ENCODE measurements at places on chromosomes 6 and 20.

- no peak for DNase-seq
Observed at GRCh38 chr6:44734886-44735629, 347.6 kb downstream of the CDC5L start.

GRCh38 chr6:35489066-35489465 lies 7.8 kb downstream of the TEAD3 start:
- no peak for DNase-seq

- no peak for DNase-seq
Observed at GRCh38 chr20:57470212-57470522, 54.8 kb downstream of the CTCFL start.

GRCh38 chr6:3175715-3176402 lies 18.5 kb upstream of the TUBB2A start:
- no peak for DNase-seq

GRCh38 chr6:122569230-122569771 lies 40.9 kb upstream of the PKIB start:
- DNase-seq = no peak

DNA sequence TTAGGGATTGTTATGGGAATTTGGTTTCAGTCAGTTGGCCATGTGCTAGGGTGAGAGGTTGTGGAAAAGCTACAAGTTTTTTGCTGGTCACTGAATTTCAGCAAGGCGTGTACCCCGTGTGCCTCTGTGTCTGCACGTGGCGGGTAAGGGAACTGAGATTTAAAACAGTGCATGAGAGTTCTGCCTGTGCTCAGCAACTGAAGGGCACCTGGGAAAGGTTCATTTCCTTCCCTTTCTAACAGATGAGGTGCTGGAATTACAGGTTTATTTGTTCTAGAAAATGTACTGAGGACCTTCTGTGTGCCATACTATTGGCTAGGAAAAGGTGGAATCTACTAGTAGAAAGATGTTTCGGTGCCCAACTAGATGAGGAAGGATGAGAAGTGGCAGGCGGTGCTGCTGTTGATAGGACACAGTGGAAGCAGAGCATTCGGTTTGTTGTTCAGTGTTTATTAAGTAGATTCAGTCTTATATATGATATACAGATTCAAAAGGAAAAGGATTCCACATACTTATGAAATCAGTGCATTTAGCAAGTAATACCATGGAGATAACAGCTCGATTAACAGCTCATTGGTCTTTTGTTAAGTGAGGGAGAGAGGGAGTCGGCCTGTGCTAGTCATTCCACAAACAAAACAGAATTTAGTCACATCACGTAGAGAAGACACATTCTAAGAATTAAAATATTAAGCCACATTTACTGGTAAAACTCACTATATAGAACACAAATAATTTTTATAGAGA lies 84.7 kb downstream of the ASXL1 start:
- no peak for DNase-seq

GRCh38 chr20:48682529-48683363 lies 145.1 kb downstream of the PREX1 start:
- peak; percentile 52 for DNase-seq

- DNase-seq = no peak
Observed at GRCh38 chr6:89260310-89260709, 43.2 kb upstream of the GABRR1 start.

DNA sequence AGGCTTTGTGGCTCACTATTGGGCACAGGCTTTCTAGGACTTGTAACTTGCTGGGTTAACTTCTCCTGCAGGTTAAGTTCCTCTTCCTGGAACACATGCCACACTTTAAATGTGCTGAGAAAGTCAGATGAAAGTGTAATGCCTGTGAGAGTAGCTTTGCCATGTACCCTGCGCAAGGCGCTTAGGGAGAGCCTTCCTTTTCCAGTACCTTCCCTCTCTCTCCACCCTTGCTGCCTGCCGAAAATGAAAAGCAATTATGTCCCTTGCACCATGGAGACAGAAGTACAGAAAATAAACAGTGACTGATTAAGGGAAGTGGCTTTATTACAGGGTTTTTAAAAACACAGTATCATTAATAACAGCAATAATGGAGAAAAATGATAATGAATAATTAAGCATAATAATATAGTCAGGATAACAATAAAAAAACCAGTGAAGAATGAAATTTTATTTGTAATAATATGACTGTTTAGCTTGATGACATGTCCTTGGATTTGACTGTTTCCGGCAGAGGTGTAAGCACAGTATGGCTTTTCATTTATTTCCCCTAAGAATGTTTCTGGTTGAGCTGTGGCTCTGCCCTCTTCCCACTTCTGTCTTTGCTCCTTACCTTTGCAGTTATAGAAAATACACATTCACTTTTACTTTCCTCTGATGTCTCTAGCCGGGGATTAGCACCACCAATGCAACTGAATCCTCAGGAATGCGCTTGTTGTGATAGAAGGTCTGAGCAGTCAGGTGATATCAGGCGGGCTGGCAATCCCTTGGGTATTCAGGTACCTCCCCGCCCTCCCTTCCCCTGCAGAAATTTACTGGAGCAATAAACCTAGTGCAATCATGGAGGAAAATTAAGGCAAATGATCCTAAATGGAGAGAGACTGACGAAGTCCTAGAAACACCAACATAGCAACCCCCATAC lies 472.3 kb upstream of the CITED2 start:
- no peak for DNase-seq

DNA sequence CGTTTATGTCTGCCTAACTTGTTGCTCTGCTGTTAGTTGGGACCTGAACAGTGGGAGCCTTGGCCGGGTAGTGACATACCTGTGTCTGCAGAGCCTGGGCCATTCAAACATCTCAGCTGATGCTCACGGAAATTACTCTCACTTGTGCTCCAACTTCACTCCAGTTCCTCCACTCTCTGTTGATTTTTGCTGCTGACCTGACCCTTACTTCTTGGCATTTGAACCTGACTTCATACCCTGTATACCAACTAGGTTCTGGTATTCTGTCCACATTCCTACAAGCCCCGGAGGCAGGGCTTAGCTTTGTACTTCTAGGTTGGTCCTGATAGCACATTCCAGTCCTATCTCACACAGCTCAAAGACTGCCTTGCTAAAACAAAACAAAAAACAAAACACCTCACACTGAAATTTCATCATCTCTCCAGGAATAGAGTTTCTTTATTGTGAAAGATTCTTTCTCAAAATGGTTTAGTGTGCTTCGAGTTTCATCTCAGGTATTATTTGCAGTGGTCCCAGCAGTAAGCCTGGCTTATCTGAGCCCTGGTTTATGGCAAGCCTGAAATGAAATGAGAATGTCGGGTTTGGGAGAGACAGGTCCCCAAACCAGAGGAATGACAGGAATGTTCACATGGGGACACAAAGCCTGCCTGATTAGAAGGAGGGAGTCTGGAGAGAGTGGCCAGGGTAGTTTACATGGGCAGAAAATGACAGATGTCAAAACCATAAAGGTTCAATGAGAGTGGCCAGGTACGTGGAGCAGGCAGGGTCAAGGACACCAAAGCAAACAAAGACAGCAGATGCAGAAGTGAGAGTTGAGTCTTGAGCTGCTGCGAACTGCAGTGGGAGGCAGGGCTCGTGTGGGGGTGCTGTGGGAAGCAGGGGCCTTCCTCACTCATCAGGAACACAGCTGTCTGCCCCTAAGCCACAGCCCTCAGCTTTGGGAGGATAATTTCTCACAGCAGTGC lies 174.2 kb upstream of the HDAC2 start:
- DNase-seq = no peak

DNA sequence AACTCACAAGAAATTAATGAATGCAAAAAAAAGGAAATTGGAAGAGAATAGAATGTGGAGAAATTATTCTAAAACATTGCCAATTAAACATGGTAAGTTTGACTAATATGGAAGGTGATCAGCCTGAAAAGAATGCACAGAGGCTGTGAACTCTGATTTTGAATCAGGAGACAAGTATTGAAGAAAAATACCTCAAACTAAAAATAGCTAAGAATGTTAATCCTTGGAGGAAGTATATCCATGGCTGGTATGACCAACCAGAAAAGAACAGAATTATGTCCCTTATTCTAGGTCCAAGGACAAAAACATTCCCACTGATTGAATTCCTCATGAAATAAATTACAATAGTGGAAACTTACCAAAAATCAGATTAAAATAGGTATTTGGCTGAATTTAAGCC lies 7.3 kb upstream of the RIMS1 start:
- no peak for DNase-seq

DNA sequence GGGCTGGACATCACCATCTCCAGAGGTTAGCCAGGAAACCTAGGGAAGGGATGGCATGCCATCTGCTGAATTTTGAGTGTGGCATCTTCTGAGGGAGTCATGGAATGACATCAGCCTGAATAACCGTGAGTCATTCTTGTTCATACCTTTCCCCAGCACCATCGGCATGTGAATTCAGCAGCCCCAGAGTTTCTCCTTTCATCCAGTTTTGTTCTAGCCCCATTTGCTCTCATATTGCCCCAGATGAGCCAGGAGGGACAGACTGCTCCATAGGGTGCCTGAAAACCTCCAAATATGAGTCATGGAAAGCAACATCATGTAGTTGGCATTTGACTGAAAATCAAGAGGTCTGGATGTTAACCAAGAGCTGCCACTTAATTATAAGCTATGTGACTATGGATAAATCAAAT lies 219.2 kb upstream of the SGK1 start:
- DNase-seq = no peak

- no peak for DNase-seq
Observed at GRCh38 chr6:5270093-5270680, 8.9 kb downstream of the FARS2 start.

DNA sequence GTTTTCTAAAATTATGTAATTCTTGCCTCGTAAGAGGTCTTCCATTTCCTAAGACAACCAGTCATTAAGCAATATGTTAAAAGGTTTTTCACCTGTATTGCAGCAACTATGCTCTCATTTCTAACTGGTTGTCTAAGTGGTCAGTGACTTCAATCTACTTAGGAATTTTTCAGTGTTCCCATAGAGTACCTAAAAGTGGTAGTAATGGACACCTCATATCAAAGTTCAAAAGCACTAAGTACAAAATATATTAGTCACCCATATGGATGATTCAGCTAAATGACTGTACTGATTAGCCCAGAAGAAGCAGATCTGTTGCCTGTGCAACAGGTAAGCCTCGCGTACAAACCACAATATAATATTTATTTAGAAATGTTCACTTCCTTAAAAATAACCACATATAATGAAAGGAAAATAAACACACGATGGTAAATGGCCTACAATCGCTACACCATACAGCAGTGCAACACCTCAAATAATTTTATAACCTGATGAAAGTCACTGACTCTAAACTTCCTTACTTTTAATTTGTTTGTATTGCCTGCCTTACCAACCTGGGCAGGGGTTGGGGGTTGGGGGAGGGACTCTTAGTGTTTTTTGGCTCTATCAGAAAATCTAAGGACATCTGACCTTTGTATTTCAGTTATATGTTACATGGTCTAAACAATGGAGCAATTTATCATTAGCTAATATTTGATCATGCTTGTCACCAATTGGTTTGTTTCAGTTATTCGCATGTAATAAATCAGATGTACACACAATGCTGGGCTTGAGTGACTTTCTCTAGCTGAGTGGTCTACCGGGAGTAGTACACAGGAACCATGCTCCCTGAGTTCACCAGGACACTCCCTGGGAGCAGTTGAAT lies 105.9 kb downstream of the HIVEP2 start:
- DNase-seq = no peak

GRCh38 chr6:97440590-97441176 lies 157.7 kb upstream of the MMS22L start:
- DNase-seq = no peak

DNA sequence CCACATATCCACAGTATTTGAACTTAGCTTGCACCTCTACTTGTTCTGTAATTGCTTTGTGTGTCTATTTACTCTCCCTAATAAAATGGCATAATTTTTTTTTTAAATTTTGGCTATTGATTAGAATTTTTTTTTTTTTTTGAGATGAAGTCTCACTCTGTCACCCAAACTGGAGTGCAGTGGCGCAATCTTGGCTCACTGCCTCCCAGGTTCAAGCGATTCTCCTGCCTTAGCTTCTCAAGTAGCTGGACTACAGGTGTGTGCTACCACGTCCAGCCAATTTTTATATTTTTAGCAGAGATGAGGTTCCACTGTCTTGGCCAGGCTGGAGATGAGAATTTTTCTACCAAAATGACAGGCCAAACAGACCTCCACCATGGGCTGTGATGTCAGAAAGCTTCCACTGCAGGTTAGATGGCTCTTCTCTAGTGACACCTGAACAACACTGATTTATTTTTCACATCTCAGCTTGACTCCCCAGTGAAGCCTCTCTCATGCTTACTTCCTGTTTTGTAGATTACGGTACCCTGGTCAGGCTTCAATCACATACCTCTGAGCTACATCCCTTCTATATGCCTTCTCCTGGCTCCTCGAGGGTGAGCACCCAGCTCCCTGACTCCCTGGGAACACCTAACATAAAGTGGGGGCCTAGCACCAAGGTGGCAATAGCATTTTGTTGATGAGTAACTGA lies 112.8 kb downstream of the ARHGAP18 start:
- no peak for DNase-seq

GRCh38 chr6:149445095-149445466 lies 39.7 kb downstream of the ZC3H12D start:
- no peak for DNase-seq

DNA sequence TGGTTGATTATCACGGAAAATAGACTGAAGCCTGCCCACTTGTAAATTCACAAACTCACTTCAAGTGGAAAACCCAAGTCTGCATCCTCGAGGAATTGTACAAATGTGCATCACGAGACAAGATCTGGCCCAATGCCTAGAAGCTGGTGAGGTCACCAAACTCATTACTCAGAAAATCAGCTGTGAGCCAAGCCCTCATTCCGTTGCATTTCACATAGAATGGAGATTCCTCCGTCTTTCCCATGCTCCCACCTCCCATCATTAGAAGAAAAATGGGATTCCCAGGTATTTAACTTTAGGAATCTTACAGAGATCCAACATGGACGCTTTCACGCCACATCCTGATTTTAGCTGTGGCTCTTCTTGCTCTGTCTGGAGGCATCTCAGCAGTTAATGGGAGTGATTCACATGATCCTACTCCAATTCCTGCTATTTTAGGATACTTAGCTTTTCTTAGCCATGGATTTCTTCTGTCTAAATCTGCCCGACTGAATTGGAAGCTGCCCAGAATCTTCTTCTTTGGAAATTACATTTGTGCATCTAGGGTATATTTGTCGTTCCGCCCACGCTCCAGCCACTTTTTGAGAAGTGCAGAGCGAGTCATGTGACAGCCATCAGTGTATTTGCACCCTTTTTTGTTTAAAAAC lies 68.7 kb upstream of the STMND1 start:
- peak; percentile 33 for DNase-seq

GRCh38 chr6:152121910-152122309 lies 314.4 kb downstream of the ESR1 start:
- DNase-seq = no peak

- DNase-seq = no peak
Observed at GRCh38 chr20:4112481-4113421, 97.4 kb upstream of the RNF24 start.

All from nucleus accumbens (tissue), 56 donors.